ENCODE measurements at places on chromosomes 2 and 18.

- DNase-seq: no peak
These were observed 1355.5 kb downstream of the SUCLG1 start for GRCh38 chr2:83103613-83104012.

DNA sequence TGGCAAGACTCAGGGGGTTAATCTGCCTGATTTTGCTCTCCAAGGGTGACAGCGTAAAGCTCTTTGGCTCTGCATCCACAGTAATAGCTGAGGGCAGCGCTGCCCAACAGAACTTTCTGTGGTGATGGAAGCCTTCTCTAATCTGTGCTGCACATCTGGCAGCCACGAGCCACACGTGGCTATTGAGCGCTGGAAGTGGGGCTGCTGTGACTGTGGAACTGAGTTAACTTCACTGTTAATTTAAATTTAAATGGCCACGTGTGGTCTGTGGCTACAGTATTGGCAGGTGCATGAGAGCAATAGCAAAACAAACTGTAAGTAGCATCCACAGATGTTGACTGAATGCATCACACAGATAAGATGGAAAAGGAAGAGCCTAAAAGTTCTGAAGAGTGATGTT lies 47.3 kb upstream of the TMEM200C start:
- no peak for DNase-seq

DNA sequence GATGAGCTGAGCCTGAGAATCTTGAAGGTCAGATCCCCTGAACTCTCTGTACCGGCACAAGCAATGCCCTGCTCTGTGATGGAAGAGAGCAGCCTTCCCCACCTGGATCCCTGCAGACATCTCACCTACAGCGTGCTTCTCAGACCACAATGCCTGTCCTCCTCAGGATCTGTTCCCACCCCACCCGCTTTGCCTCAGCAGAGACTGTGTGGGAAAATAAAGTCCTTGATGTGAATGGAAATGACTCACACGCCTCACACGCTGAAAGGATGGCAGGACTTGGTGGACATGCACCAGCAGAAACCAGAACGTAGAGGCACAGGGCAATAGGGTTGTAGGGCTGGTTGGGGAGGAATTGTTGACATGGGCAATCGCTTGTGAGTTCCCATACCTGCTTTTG lies 117.9 kb upstream of the POU3F3 start:
- DNase-seq: no peak

- DNase-seq: no peak
These were observed 150.3 kb upstream of the DNMT3A start for GRCh38 chr2:25491966-25492532.

DNA sequence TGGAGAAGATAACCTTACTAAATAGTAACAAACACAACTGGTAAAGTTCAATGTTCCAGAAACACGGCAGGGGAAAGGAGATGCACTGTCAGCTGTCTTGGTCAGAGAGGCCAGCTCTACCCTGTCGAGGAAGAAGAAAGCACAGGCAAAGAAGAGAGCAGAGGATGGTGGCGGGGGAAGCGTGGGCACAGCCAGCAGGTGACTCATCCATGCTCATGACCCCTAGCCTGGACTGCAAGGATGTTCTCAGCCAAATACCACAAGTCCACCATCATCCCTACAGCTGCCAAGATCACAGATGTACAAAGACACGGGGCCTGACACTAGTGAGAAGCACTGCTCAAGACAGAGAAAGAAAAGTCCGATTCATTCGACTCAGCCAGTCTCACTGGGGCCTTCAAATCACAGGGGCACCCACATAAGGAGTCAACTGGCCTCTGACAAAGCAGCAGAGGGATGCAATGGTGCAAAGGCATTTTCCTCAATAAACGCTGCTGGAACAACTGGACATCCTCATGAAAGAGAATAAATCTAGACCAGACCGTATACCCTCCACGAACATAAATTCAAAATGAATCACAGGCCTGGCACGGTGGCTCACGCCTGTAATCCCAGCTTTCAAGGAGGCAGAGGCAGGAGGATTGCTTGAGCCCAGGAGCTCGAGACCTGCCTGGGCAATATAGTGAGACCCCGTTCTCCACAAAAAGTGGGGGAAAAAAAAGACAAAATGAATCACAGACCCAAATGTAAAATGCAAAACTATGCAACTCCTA lies 5.6 kb downstream of the DTYMK start:
- no peak for DNase-seq

DNA sequence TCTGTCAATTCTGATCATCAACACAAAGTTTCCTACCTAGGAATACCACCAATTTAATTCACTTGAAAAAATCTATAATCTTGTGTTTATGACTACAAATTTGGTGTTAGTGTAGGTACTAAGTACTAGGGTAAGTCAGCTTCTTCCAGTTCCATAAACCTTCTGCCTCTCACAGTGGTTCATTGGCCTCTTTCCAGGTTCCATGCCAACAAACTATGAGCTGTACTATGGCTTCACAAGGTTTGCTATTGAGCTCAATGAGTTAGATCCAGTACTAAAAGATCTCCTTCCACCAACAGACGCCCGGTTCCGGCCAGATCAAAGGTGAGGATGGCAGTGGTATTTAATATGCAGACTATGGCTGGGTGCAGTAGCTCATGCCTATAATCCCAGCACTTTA lies 58.8 kb downstream of the PRKRA start:
- no peak for DNase-seq

DNA sequence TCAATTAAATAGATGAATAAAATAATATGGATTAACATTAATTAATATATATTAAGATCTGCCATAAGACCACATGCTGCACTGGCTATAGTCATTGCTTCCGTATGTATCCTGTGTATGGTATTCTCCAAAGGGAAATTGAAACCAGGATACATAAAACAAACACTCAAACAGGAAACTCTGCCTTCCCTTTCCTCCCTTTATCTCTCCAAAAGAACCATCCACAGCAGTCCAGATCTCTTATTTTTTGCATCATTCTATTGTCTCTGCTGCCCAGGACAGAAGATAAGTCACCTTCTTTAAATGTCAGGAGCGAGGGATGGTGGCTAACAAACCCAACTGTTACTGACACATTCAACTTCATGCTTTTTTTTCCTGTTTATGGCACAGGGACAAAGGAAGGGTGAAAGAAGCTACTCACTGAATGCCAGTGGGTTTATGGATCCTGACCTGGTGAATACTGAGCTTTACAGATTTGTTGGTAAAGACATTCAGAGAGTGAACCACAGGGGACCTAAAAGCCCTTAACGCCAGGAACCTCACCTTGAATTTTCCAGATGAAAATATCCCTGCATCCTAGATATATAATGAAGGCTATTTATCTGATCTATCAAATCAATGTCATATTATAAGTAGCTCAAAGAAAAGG lies 67.5 kb downstream of the CSRNP3 start:
- DNase-seq: no peak

GRCh38 chr2:144402251-144402650 lies 117.7 kb downstream of the ZEB2 start:
- no peak for DNase-seq

GRCh38 chr2:120656273-120656950 lies 79.3 kb upstream of the GLI2 start:
- no peak for DNase-seq

DNA sequence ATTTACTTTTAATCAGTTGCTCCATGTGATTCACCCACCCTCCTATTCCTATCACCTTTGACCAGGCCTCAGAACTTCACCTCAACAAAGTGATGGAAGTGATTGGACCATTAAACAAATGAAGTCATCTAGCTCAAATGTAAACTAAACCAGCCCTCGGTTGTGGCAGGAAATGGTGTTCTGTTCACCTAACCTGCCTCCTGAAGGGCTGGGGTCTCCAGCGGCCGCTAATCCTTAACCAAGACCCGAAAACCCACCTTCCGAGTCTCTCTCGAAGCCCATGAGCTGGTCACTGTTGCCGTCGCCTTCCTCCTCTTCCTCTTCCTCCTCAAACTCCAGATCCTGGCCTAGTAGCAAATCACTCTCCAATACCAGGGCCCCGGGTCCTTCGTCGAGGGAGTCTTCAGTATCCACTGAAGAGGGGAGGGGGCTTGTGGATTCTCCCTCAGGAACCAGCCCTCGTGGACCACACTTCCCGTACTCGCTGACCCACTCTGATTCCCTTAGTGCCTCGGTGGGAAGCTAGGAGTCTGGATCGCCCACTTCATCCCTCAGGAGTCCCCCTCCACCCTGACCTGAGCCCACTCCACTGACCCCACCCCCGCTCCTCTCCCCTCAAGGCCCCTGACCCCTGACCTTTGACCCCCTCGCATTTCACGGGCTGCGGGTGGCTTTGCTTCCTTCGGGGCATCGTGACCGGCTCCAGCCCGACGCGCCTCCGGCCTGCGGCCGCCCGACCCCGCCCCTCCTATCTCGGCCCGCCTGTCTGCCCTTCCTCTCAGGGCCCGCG lies 503 bp downstream of the ZNF513 start:
- peak; percentile 52 for DNase-seq

DNA sequence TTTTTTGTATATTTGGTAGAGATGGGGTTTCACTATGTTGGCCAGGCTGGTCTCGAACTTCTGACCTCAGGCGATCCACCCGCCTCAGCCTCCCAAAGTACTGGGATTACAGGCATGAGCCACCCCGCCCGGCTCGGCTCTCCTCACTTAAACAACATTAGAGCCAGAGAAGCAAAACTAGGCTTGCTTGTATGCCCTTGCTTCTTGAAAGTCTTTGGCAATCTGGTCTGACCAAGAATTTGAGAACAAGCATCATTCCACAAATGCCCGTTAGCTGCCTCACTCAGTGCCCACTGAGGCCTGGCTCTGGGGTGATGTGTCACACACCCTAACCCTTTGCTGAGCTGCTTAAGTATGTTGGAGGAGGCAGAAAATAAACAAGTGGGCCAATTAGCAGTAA lies 33.5 kb downstream of the SOWAHC start:
- DNase-seq: no peak

- DNase-seq: no peak
These were observed 217.7 kb downstream of the LRRTM1 start for GRCh38 chr2:80086831-80087230.

DNA sequence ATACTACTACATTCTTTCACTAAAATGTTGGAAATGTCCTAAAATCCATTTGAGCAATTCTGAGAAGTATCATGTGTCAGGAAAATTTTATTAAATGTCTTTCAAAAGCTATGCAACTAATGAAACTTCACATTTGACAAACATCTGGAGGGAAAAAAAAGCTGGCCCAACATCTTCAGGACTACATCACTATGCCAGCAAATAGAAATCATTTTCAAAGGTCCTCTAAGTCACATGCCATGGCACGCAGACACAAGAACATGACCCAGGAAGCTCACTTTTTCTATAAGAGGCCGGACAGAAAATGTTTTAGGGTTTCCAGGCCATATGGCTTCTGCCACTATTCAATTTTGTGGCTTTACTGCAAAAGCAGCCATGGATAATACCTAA lies 11.6 kb downstream of the KANSL3 start:
- no peak for DNase-seq

GRCh38 chr2:129901754-129902415 lies 77.6 kb upstream of the RAB6C start:
- DNase-seq: no peak

DNA sequence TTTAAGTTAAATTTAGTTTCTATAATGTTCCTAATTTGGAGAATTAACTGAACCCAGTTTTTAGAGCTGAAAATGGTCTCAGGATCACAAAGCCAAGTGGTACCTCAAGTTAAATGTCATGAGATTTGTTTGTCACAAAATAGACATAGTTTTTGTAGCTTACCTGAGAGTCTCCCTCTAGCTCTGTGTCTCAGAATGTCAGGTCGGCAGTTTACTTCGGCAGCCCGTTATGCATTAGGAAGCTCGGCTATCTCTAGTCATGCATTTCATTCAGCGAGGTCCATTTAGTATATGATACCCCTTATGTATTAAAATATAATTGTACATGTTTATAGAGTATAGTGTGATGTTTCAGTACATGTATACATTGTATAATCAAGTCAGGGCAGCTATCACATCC lies 155.6 kb downstream of the EML6 start:
- no peak for DNase-seq

DNA sequence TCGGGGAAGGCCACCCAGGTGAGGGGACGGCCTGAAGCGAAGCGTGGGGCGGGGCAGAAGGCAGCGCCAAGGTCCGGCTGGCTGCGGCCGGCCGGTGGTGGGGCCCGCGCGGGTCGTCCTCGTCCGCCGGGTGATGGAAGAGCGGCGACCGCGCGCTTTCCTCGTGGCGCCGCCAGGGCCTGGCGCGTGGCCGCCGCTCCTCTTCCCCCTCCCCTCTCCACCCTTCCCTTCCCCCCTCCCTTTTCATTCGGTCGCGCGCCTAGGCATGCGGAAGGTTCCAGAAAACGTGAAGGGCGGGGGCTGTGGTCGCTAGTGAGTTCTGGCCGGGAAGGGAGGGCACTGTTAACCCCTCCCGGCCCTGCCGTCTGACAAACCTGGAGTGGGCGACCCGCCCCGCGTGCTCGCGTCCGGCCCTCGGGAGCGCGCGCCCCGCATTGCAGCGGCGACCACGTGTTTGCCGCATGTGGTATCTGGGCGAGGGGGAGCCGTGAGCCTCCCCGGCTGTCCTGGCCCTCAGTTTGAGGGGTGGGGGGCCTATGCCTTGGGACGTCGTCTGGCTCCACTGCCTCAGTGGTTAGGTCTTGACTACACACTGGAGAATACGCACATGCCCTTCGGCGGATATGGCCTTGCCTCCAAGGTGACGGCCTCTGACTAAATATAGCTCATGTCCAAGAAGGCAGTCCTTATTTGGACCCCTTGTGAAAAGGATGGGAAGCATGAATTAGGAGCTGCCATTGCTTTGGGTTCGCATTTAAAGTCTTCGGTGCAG lies 579 bp downstream of the MAT2A start:
- DNase-seq: peak; percentile 71

DNA sequence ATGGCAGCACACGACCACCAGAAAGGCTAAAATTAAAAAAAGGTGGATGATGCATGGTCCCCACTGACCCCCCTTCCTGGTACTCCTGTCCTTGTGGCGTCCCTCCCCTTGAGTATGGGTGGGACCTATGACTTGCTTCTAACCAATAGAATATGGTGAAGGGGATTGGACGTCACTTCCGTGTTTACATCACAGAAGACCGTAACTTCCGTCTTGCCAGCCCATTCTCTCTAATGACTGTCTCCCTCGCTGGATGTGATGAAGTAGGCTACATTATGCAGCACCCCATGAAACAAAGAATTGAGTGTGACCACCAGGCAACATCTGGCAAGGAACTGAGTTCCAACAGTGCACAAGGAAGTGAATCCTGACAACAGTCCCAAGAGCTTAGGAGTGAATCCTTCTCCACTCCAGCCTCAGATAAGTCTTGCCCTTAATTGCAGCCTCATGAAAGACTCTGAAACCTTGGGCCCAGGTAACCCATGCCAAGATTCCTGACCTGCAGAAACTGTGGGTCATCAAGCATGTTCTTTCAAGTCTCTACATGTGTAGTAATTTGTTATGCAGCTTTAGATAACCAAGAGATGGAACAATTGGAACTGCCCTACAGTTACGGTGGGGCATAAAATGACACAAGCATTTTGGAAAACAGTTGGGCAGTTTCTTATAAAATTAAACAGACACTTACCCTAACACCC lies 80.1 kb upstream of the NPAS2 start:
- DNase-seq: no peak
